ENCODE measurements at places on chromosomes 11 and 22.
A peak's percentile ranks its signal among the peaks of the same experiment; 100 is the strongest.

- DNase-seq: no peak
Measured at GRCh38 chr11:44989831-44990566, 39.3 kb upstream of the TP53I11 start.

- no peak for DNase-seq
Measured at GRCh38 chr22:36017651-36018091, 11.0 kb downstream of the RBFOX2 start.

GRCh38 chr11:40647295-40647694, 812.2 kb downstream of the LRRC4C start:
- no peak for DNase-seq

DNA sequence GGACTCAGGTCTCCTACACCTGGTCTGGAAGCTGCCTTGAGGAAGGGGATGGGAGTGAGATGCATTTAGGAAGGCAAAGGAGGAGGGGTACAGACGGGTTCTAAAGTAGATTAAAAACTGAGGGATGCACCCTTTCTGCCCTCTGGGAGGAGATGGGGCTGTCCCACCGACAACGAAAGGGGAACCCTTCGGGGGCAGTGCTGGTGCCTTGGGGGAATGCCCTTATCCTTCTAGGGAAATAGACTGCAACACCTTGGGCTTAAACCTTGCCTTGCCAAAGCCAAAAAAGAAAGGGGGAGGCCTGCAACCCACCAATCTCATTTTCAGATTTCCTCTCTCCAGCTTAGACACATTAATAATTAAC, 89.8 kb downstream of the PLEKHA7 start:
- no peak for DNase-seq

DNA sequence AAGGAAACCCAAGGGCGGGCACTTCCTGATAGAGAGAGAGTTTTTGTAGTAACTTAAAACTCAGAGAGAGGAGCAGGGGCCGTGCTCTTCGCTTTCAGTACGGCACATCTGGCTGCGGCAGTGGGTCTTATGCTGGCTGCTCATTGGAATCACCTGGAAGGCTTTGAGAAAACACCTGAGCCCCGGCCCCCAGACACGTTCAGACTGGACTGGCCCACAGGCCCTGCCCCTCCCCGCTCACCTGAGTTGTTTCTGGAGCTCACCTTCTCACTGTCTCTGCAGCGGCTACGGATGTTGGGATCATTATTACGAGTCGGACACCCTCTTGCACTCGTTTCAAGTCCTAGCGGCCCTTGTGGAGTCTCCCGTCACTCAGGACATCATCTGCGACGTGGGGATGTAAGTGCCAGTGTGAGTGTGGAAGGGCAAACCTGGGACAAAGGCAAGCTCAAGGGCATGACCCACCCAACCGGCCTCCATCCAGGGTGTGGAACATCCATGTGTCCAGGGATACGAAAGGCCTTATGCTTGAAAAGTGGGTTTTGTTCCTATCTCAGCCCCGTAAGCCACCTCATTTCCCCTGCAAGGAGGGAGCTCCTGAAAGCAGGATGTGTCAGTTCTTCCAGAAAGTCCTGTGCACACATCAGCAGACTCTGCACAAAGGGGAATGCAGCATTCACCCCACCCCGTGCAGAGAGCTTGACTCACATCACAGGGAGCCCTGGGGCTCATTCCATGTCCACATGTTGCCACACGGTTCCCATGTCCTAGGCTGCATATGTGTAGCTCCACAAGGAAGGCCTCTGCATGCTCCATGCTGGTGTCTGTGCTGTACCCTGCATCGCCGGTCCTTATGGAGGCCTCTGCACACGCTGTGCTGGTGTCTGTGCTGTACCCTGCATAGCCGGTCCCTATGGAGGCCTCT, 5.4 kb downstream of the NADSYN1 start:
- no peak for DNase-seq

DNA sequence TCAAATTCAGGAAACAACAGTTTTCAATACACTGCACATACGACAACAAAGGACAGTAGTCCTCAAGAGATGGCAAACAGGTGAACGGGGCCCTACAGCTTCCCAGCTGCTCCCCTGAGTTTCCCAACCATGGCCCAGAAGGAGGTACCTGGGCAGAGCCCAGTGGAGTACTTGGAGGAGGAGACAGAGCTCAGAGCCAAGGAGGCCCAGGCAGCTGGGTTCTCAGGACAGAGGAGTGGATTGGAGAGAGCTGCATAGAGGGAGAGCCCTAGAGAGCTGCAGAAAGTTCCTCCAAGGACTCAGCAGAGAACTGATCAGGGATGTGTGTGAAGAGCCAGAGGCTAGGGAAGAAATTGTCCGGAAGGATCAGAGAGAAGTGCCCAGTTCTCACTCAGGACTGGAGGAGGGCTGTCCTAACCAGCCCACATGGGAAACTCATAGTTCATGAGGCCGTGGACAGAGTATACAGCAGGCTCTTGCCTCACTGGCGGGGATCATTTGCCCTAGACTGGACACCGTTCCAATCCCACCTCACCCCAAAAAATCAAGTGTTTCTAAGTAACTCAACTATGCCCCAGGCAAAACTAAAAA, 7.6 kb upstream of the ASCL2 start:
- no peak for DNase-seq

DNA sequence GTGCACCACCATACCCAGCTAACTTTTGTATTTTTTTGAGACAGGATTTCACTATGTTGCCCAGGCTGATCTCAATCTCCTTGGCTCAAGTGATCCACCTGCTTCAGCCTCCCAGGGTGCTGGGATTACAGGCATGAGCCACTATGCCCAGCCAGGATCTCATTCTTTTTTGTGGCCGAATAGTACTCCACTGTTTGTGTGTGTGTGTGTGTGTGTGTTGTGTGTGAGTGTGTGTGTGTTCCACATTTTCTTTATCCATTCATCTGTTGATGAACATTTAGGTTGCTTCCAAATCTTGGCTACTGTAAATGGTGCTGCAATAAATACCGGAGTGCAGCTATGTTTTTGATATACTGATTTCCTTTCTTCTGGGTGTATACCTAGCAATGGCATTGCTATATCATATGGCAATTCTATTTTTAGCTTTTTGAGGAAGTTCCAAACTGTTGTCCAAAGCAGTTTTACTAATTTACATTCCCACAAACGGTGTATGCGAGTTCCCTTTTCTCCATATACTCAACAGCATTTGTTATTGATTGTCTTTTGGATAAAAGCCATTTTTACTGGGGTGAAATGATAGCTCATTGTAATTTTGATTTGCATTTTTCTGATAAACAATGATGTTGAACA, 105.4 kb downstream of the TTC28 start:
- DNase-seq: no peak

- no peak for DNase-seq
Measured at GRCh38 chr22:30423301-30423958, 2.1 kb upstream of the MTFP1 start.

DNA sequence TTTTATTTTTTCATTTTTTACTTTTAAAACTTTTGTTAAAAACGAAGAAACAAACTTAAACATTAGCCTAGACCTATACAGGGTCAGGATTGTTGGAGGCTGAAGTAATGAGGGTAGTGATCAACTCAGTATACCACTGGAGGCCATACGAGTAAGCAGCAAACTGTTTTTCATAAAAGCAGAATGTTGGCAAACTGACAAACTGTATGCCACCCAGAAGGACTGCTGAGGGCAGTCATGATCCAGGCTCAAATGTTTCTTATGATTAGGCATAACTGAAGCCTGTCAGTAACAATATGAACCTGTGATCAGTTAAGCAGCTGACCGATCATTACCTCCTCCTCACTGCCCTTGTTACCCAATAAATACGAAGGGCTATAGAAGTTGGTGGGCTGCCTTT, 10.2 kb upstream of the SC5D start:
- no peak for DNase-seq

- DNase-seq: no peak
Measured at GRCh38 chr11:36249246-36249645, 40.0 kb downstream of the COMMD9 start.

- DNase-seq: no peak
Measured at GRCh38 chr11:2675540-2675939, 24.3 kb downstream of the KCNQ1OT1 start.

- no peak for DNase-seq
Measured at GRCh38 chr11:75779960-75780359, 11.4 kb downstream of the DGAT2 start.

- no peak for DNase-seq
Measured at GRCh38 chr22:42985531-42985905, 29.4 kb downstream of the PACSIN2 start.

GRCh38 chr11:130420478-130421198, 7.8 kb downstream of the ADAMTS8 start:
- DNase-seq: no peak

GRCh38 chr11:17734418-17734911, at the start of gene KCNC1:
Gene KCNC1 (plus strand): TSS chr11:17734781. CDS start chr11:17736003, 1,222 bp downstream.
- peak; percentile 84 for DNase-seq

DNA sequence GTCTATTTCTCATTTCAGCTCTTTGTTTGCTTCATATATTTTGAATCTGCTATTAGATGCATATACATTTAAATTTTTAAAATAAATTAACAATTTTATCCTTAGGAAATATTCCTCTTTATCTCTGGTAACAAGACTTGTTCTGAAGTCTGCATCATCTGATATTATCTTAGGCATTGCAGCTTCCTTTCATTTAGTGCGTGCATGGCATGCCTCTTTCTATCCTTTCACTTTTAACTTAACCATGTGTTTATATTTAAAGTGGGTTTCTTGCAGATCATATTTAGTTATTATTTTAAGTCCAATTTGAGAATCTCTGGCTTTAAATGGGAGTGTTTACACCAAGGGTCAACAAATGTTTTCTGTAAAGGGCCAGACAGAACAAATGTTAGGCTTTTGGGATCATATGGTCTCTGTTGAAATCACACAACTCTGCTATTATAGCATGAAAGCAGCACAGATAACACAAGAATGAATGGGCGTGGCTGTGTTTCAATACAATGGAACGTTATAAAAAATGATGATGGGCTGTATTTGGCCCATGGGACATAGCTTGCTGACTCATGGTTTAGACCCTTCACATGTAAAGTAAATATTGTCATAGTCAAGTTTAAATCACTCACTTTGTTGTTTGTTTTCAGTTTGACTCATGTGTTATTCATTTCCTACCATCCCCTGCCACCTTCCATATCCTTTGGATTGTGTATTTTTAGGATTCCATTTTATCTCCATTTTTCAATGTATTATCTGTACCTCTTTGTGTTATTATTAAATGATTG, 83.9 kb upstream of the SNX19 start:
- DNase-seq: no peak

DNA sequence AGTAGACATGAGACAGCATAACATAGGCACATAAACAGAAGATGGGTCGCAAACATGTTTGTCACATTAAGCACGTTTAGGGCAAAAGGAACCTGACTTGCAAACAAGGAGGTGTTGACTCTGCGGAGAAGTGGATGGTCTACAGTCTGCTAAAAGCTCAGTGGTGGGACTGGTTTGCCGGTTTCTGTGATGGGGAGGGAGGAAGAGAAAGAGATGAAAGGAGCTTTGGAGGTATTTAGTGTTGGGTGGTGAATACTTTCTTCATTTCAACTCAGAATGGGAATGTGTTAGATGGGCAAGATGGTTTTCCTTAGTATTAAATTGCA, 191.4 kb upstream of the SORL1-AS1 start:
- DNase-seq: no peak

DNA sequence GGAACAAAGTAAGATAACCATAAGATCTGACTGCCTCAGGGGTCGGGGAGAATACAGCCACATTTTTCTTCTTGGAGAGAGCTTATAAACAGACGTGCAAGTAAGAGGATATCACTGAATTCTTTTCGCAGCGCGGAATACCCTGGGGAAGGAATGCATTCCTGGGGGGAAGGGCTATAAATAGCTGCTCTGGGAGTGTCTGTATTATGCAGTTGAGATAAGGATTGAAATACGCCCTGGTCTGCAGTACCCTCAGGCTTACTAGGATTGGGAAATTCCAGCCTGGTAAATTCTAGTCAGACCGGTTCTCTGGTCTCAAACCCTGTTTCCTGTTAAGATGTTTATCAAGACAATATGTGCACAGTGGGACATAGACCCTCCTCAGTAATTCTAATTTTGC, 1491.7 kb upstream of the RAG2 start:
- no peak for DNase-seq

Measured in retina (tissue), 1 donor.